Stimulated activated CD4-positive, alpha-beta T cell treated with anti-CD3 and anti-CD28 coated beads, Interleukin-1b, Interleukin-23, amount 100 ng/mL, for 1 hour (primary cell): ENCODE measurements at places on chromosomes 5 and 9.

DNA sequence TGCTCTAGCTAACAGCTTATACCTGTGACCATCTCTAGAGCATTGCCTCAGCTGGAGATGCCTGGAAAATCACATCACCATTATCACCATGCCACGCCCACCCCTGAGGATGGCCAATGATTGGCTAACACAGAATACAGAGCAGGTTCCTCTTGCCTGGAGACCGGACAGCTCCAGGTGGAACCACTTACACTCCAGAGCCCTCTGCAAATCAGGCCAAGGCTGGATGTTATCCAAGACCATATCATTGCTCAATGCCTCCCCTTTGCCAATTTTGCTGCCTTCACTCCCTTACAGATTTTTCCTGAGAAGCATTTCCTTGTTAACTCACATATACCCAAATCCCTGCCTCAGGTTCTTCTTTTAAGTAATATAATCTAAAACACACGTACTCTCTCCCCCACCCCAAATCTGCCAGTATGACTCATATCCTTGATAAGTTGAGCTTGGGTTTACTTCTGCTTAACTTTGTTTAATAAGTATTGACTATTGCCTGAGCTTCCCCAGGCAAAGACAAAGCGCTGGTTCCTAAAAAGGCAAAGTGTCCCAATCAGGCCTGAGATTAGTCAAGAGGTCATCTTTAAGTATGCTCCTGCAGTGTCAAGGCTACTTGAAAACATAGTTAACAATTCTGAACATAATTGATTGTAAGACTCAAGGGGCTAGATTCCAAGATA is 309.6 kb downstream of the EPB41L4A start:
- DNase-seq, result no peak

DNA sequence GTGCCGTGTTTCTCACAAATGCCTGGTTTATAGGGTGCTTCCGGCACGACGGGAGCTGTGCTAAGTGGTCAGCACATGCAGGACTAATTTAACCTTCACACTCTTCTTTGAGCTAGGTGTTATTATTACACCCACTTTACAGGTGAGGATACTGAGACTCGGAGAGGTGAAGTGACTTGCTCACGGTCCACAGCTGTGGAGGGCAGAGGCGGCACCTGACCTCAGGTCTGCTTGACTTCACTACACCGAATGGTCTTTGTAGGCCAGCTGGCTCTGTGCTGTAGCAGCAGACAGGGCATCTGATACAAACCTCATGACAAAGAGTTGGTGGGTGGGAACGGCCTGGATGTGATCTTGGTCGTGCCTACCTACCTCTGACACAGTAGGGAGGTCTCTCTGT is 102.0 kb upstream of the BOD1 start:
- no peak for DNase-seq

- DNase-seq, result no peak
Observed at GRCh38 chr5:119131530-119132304, 60.8 kb downstream of the DMXL1 start.

DNA sequence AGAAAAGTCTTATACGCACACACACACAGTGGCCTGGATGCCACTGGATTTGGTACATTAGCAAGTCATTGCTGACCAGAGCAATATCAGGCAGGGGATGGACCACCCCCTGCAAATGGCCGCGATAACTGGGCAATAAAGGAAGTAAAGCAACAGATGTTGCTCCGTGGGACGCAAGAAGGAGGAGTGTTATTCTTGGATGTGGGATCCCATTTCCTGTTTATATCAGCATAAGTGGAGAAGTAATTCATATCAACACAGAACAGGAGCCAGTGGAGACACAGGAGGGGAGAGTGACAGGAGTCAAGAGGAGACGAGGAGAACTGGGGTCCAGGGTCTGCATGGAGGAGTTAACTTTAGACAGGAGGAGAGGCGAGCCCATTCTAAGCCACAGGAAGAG is 18.4 kb downstream of the RUFY1 start:
- no peak for DNase-seq

DNA sequence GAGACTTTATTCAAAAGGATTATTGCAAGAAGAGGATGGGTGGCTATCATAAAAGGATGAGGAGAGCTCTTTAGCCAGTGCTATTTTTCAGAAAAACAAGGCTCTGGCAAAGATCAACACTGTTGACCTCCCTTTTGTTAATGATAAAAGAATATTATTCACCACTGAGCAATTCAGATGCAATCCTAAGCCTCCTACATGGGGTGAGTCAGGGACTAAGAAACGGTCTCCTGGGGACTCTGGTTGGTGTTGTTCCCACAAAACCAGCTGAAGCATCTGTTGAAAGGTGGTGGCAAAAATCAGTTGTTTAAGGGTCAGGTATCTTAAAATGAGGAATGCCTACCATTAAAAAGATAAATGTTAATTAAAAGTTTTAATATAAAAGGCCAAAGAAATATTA is 7.7 kb upstream of the GCNT1 start:
- no peak for DNase-seq

GRCh38 chr5:131466171-131466766 is 168.8 kb downstream of the RAPGEF6 start:
- no peak for DNase-seq

GRCh38 chr5:122408592-122409224 is 96.7 kb downstream of the SNCAIP start:
- no peak for DNase-seq

GRCh38 chr5:166399781-166400180 is 1891.7 kb upstream of the WWC1 start:
- no peak for DNase-seq
